EH (cell line): ENCODE measurements at places on chromosomes 12 and 14.

- no peak for DNase-seq
Observed at GRCh38 chr12:120536064-120536791, 2.1 kb downstream of the RNF10 start.

GRCh38 chr14:20556500-20557211 lies 4.2 kb downstream of the RNASE9 start:
- DNase-seq, result no peak

- DNase-seq, result no peak
Observed at GRCh38 chr12:116294454-116295165, 17.1 kb upstream of the MED13L start.

GRCh38 chr12:105443802-105444652 lies 113.5 kb downstream of the C12orf75 start:
- peak; percentile 44 for DNase-seq

DNA sequence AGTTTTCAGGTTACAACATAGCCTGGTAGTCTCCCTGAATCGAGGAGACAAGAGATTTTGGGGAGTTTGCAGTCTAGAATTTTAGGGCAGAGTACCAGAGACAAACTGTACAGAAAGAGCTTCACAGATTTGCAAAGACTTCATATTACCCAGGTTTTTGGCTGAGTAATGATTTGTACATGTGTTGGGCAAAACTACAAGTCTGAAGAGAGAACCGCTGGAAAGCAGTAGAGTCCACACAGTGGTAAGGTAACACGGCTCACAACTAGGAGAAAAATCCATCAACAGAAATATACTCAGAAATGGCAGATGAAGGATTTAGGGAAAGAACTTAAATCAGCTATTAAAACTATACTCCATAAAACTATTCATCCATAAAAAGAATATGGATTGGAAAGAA lies 25.7 kb downstream of the FBXO33 start:
- no peak for DNase-seq

- DNase-seq, result peak; percentile 75
Observed at GRCh38 chr12:110134691-110135411, 10.7 kb downstream of the IFT81 start.

GRCh38 chr12:68967046-68967445 lies 34.1 kb upstream of the CPM start:
- no peak for DNase-seq

- DNase-seq, result no peak
Observed at GRCh38 chr12:114457620-114458019, 51.7 kb upstream of the TBX5 start.

DNA sequence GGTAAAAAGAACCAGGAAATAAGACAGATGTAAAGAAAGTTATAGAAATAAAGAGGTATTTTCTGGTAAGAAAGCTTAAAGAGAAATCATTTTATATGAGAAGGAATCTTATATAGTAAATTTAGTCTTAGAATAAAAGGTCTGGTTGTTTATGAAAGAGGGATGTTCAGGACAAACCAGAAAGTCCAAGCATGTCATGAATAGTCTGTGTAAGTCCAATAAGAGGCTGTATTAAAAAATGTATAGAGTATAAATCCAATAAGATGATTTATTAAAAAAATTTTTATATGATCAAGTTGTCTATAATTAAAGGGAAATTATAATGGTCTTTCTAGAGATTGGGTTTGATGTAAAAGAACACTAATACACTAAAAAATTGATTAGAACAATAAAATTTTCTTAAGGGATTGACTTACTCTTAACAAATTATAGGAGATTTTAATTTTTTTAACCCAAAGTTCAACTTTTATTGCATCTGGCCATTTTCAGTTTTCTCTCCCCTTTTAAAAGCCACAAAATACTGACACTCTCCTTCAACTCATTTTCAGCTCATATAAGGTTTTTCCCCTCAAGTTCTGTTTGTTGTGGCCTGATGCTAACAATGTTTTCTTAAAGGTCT lies 35.1 kb downstream of the ST8SIA1 start:
- DNase-seq, result no peak

DNA sequence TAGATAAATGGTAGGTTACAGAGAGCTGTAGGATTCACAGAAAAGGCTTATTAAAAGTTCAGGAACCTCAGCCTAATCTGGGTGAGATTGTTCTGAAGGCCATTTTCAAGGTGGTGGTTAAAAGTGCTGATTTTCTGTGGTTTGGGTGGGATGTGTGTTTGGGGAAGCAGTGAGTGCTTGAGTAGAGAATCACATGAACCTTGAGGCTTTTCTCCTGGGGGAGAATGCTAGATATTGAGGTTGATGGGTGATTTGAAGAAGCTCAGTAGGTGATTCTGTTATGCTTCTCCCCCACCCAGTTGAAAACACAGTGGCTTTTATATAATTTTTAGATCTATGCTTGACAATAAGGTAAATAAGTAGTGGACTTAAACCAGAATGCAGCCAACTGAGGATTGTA lies 420.9 kb downstream of the PCNX1 start:
- DNase-seq, result no peak

GRCh38 chr12:105616971-105617540 lies 286.6 kb downstream of the C12orf75 start:
- DNase-seq, result peak; percentile 26

DNA sequence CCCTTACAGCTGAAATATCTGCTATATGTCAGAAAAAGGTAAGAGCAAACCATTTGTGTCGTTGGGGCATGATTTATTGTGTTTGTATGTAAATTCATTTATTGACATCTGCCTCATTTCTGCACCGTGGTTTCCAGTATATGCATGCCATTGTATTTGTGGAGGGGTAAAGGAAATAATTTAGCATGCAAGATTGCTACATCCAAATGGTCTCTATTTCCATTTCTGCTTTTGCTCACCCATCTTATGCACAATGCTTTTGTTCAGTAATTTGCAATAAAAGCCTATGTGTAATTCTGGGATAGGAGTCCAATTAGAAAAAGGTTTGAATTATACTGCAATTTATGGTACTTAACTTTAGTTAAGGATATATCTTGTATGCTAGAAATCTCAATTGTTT lies 101.8 kb downstream of the UNC79 start:
- DNase-seq, result no peak

- no peak for DNase-seq
Observed at GRCh38 chr12:25332143-25332542, 81.4 kb upstream of the KRAS start.

GRCh38 chr12:53004178-53004577 lies 2.1 kb upstream of the EIF4B start:
- peak; percentile 48 for DNase-seq

DNA sequence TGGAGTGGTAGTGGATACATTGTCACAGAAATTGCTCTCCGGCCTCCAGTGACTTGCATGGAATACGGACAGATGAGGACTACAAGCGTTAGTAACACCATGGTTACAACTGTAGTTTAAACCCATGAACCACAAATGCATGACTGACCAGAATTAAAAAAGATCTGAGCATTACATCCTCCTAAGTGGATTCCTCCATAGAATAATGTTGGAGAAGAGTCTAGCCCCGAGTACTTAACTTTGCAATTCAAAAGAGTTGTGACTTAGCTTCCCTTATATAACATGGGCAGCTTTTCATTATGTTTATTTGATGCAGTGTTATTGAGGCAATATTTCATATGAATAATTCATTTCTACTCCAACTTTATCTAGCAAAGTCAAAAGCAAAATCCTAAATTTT lies 457.2 kb upstream of the TMPO start:
- DNase-seq, result no peak

- no peak for DNase-seq
Observed at GRCh38 chr14:65637780-65638179, 225.2 kb downstream of the FUT8 start.

GRCh38 chr12:128693771-128694170 lies 130.0 kb downstream of the SLC15A4 start:
- no peak for DNase-seq

DNA sequence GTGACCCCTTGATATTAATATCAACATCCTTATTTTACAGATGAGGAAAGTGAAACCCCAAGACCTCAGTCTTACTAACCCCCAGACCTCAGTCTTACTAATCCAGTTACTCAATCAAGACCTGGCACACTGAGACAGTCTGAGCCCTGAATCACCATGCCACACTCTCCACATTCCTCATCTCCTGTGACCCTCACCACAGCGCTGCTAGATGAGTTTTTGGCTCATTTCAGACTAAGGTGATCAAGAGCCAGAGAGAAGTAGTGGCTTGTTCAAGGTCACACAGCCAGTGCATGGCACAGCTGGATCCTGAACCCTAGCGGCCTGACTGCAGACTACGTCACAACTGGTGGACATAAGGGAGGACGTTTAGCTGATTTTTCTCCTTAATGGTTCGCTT lies 579.2 kb downstream of the BCL11B start:
- no peak for DNase-seq

DNA sequence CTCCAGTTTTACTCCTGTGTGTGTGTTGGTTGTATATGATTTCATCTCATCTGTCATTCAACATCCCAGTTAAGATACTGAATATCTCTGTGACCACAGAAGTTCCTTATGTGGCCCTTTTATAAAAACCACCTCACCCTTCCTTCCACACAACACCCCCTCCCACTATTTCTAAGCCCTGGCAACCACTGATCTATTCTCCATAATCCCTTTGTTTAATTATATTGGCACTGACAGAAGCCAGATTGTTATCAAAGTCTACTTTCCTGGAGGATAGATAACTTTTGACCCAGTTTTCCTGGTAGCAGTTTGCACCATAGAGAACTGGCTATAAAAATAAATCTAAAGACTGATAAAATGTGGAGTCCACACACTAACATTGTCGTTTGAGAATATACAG lies 902.8 kb downstream of the SLC16A7 start:
- no peak for DNase-seq

DNA sequence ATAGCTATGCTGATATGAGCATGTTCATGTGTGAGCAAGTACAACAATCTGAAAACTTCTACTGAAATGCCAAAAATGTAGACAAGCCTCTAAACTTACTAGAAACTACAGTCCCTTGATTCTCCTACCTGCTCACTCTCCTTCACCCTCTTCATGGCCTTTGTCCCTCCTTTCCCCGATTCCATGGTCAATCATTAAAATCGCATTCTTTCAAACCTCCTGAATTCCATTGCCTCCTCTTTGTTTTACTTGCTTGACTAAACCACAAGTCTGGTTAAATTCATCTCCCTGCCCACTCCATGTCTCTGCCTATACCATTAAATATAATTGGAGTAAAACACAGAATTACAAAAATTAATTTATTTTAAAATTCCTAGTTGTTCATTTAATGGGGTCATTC lies 33.0 kb upstream of the SSTR1 start:
- no peak for DNase-seq
